HEK293T (cell line): ENCODE measurements at places on chromosomes 13 and 19.

- peak; percentile 80 for DNase-seq
Observed at GRCh38 chr19:8578642-8579265, 1.5 kb upstream of the MYO1F start.

- no peak for DNase-seq
Observed at GRCh38 chr13:46679369-46680120, 117.4 kb downstream of the ESD start.

GRCh38 chr13:111161601-111162600 is 46.8 kb downstream of the ARHGEF7 start:
- no peak for DNase-seq

- no peak for DNase-seq
Observed at GRCh38 chr19:40499320-40499719, 32.5 kb downstream of the SPTBN4 start.

GRCh38 chr13:73230716-73231115 is 171.9 kb downstream of the KLF5 start:
- DNase-seq: no peak
